ENCODE measurements at places on chromosomes 11 and 22.

- DNase-seq = no peak
Measured at GRCh38 chr22:36701965-36702621, 1.5 kb downstream of the CACNG2 start.

GRCh38 chr11:71194710-71195109, 57.7 kb downstream of the SHANK2 start:
- no peak for DNase-seq

- no peak for DNase-seq
Measured at GRCh38 chr22:21719024-21719423, 16.6 kb downstream of the YPEL1 start.

- no peak for DNase-seq
Measured at GRCh38 chr11:2074266-2074825, 64.8 kb downstream of the IGF2 start.

GRCh38 chr11:66915046-66915832, 42.9 kb downstream of the PC start:
- no peak for DNase-seq

DNA sequence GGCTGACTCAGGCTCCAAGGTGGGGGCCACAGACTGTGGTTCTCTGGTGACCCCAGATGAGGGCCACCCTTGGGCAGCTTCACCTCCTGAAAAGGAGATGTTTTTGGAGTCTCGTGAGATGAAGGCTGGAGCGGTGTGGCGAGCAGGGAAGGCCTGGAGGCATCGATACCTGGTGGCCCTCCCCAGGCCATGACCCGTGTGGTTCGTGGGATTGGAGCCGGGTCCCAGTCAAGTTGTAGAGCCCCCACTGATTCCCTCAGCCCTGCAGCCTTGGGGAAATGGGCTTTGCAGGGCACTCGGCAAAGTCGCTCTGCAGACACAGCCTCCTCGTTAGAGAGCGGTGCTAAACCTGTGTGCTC, 1083.4 kb downstream of the BRD1 start:
- no peak for DNase-seq

DNA sequence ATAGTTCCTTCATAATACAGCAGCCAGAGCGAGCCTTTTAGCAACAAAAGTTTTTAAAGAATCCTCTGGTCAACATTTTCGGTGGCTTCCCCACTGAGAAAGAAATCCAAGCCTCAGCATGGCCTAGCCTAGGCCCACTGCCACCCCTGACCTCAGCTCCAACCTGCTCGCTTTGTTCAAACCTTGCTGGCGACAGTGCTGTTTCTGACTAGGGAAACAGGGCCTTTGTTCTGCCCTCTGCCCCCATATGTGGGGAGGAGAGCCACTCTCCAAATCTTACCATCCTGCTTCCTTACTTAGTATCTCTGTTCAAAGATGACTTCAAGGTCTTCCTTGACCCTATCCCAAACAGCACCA, 95.8 kb downstream of the CCDC83 start:
- DNase-seq = no peak

DNA sequence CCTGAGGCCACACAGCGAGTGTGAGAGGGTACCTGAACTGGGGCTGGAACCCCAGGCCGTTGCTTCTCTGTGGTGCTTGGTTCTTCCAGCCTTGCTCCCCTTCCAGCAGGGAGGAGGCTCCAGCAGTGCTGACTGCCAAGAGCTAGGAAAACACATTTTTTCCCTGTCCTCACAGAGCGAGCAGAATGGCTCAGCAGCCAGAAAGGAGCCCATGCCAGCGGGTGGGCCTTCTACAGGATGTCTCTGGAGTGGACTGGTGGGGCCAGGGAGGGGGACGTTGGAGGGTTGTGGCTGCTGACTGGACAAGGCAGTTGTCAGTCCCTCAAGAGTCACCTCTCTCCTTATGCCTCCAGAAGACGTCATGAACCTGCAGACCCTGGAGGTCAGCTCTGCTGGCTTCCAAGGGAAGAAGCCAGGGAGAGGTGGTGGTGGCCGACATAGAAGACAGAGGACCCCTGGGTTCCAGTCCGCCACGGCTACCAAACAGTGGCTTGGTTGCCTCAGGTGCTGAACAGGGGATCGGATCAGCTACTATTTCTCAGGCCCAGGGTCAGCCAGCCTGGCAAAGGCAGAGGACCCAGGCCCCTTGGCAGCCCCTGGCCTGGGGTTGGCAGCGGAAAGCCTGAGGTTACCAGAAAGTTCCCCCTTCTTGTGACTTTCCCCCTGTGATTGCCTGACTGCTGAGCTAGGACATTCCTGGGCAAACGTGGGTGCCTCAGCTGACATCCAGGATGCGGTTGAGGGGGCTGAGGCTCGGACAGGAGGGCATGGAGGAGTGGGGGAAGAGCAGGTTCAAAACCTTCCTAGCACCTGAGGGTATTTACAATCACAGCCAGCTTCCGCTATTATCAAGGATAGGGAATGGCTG, 3.7 kb downstream of the MAFF start:
- DNase-seq = no peak

DNA sequence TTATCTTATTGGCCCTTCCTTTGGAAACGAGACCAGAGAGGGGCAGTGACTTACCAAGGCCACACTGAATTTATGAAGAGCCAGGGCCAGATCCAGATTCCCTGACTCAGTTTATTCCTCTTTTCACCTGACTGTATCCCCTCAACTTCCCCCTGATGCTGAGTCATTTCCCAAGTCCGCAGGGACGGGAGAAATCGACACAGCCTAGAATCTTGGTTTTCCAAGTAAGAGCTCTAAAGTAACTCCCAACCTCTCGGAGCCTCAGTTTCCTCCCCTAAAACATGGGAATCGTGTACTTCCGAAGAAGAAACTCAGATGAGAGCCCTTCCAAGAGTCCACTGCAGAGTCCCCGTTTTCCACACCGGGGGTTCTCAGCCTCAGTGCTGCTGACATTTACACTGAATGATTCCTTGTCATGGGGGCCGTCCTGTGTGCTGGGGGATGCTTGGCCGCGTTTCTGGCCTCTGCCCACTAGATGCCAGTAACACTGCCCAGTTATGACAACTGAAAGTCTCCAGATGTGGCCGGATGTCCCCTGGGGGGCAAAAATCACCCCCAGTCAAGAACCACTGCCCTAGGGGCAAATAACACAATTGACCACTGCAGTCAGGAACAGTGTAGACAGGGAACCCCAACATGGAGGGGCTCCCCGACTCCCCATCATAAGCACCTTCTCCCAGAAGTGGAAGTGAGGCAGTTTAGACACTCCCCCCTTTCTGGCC, 11.2 kb downstream of the MPST start:
- no peak for DNase-seq

DNA sequence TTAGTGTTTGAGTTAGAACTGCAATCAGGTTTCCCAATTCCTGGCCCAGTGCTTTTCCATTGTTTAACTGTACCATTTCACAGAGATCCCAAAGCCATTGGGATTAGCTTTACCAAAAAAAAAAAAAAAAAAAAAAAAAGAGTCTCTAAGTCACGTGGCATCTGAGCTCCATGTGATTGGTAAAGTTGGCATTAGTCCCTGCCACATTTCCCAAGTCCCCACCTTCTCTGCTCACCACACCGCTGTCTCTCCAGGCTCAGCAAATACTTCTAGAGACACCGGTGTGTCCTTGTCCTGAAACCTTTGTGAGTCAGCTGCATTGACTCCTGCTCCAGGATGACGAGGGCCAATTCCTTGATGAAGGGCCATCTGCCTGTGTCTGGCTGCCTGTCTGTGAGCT, 305.3 kb downstream of the KIRREL3 start:
- DNase-seq = no peak

DNA sequence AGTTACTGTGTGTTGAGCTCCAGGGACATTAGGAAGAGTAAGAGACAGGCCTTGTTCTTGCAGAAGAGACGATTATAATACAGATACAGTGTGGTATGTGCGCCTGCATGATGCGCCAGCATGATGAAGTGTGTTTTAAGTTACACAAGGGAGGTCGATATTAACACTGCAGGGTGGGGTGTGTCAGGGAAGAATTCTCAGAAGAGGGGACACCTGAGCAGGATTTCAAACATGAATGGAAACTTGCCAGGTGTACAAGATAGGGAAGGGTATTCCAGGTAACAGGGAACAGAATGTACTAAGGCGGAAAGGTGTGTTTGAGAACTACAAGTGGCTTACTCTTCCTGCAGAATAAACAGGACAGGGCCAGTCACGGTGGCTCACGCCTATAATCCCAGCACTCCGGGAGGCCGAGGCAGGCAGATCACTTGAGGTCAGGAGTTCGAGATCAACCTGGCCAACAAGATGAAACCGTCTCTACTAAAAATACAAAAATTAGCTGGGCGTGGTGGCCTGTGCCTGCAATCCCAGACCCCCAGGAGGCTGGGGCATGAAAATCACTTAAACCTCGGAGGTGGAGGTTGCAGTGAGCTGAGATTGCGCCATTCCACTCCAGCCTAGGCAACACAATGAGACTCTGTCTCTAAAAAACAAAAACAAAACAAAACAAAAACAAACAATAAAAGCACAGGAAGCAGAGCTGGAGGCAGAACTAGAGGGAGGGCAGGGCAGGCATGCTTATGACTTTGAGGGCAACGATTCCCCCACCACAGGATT, 59.0 kb downstream of the SYN3 start:
- no peak for DNase-seq

DNA sequence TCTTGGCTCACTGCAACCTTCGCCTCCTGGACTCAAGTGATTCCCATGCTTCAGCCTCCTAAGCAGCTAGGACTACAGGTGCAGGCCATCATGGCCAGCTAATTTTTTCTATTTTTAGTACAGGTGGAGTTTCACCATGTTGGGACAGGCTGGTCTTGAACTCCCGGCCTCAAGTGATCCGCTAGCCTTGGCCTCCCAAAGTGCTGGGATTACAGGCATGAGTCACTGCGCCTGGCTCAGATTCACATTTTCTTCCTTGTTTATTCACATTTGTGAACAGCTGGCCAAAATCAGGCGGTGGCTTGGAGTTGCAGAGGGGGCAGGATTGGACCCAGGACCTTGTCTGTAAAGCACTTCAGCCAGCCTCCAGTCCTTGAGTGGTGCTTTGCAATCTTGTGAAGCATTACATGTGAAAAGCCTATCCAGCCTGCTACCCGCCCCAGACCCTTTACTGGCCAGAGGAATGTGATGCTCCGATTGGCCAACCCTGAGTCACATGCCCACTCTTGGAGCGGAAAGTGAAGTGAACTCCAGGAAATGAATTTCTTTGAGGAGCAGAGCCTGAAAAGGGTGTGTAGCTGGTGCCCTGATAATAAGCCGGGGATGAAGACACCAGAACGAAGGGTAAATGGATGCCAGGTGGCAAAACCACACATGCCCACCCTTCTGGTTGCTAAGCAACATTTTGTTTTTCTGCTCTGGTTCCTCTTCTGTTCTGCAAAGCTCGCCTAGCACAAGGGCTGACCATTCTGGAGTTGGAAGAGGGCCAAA, 62.6 kb upstream of the PTPRJ start:
- no peak for DNase-seq

DNA sequence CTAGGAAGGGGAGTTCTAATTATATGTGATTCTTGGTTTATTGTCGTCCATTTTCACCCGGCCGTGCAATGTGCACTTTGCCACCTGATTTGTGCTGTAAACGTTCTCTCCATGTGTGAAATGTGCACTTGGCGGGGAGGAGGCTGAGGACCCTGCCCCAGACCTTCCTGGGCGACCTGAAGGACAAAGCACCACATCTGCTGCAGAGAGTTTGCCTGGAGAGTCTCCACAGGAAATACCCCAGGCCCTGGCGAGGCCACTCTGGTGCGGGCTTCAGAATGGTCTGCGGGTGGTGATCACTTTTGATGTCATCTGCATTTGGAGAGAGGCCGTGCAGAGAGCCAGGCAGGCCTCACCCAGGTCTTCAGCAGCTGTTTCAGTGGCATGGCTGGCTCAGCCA, 224.7 kb downstream of the BRD1 start:
- no peak for DNase-seq

GRCh38 chr11:102390667-102391465, 43.9 kb downstream of the BIRC2 start:
- peak; percentile 21 for DNase-seq

- no peak for DNase-seq
Measured at GRCh38 chr11:57544566-57544965, 7.2 kb downstream of the SMTNL1 start.

DNA sequence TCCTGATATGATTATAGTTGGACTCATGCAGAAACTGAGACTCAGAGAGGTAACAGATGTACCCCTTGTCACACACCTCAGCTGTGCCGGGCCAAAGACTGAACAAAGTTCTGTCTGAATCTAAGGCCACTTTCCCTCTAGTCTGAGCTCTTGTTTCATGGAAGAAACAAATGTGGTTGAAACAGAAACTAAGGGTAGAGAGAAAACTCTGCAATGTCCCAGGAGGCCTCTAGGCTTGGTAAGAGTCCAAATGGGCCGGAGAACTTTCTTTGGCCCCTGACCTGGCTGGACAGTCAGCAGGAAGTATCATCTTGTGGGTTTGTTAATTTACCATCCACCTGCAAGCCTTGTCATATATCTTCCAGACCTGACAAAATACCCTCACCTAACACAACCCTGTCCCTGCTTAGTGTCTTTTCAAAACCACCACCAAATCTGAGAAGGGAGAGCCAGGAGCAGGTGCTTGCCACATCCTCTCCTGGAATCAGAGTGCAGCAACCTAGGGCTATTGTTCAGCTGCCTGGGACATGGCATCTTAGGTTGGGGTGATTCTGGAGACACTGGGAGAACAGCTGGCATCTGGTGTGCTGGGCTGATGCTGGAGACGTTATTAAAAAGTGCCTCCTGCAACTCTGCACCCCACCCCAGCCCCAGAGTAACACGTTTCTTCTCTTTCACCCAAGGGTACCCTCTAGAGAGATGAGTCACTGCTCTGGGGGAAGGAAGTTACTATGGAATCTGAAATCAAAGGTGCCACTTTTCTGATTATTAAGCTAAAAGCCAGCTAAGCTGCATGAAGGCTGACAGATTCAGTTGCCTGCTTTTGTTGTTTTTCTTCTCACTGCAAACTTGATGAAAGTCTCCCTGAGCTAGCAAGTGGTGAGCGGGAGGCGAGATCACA, 126.3 kb upstream of the TIMP3 start:
- DNase-seq = no peak

GRCh38 chr22:38177044-38177443, 4.6 kb downstream of the PLA2G6 start:
- no peak for DNase-seq
